ENCODE measurements at places on chromosomes 16 and 17. TPM values are rescaled to one million over a fixed set of nuclear protein-coding genes. Genes with fewer than 3 reads are reported as not detected.

DNA sequence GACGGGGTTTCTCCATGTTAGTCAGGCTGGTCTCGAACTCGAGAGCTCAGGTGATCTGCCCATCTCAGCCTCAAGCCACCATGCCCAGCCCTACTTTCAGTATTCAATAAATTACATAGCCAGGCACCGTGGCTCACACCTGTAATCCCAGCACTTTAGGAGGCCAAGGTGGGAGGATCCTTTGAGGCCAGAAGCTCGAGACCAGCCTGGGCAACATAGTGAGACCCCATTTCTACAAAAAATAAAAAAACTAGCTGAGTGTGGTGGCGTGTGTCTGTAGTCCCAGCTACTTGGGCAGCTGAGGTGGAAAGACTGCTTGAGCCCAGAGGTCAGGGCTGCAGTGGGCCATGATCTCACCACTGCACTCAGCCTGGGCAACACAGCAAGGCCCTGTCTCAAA lies 8.2 kb downstream of the MIEN1 start:
- no peak for DNase-seq

DNA sequence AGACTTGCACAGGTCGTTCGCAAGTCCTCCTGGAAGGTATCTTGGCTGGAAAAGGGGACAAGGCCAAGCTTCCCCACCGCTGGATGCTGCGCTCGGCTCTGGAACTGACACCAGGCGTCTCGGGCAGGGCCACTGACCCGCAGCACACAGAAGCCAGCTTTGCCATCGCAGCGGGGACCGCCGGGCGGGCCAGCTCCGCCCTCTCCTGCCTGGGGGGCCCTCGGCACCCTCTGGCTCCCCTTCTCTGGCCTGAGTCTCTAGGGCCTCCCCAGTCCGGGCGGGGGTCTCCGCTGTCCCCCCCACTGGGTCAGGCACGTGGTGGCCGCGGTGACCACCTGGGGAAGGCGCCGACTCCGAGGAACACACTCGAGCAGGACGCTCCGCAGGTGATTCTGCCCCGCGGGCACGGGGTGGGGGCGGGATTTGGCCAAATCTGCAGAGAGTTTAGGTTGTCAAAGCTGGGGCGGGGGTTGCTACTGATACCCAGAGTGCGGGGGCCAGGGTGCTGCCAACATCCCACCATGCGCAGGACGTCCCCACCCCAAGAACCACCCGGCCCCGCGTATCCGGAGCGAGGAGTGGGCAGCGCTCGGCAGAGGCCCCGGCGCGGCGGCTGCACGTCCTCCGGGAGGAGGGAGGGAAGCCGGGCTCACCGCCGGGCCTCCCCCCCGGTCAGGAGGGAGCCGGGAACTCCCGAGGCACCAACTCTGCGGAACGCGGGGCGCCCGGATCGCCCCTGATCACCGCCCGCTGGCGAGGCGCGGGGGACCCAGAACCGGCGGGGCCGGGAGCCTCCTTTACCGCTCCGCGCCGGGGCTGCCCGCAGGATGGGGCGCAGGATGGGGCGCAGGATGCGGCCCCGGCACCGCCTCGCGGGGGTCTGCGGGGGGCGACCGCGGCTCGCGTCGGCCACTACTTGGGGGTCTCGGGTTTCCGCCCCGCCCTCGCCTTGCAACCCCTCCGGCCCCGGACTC lies 744 bp upstream of the METRNL start:
- DNase-seq: no peak

DNA sequence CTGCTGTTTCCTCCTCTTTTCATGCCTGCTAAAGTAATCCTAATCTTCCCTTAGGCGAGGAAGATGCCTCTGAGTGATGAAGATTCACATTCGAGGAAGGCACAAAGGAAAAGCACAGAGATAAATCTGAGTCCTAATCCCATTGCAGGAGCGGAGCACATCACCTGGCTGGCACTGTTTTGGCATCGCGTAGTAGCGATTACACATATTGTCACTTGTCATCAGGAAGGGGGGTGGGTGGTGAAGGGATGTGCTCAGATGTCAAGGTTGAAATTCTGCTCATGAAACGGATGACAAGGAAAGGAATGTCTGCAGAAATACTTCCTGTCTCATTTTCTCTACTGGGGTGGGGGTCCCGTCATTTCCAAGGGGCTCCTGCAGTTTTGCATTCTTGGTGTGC lies 363.1 kb upstream of the EEF2KMT start:
- no peak for DNase-seq

HYDIN gene
- total RNA-seq: 7.0 TPM

GRCh38 chr16:50857881-50858280 lies 116.0 kb downstream of the CYLD start:
- no peak for DNase-seq

VWA3A gene
- 0.17 TPM for total RNA-seq

- DNase-seq: no peak
Measured at GRCh38 chr16:14292051-14292825, 221.1 kb downstream of the MRTFB start.

GRCh38 chr17:51335006-51335590 lies 74.8 kb downstream of the UTP18 start:
- no peak for DNase-seq

DNA sequence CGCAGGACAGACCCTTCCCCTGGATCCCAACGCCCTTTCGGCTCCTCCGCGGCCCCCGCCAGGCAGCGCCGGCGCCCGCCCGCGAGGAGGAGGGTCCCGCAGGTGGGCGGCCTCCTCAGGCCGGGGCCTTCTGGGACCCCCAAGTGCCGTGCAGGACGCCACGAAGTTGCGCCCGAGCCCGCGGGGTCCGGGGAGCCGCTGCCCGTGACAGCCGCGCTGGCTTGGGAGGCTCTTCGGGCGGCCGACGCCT lies 504 bp downstream of the ERN1 start:
- DNase-seq: no peak

HSF5 gene
- total RNA-seq: 0.10 TPM

DNA sequence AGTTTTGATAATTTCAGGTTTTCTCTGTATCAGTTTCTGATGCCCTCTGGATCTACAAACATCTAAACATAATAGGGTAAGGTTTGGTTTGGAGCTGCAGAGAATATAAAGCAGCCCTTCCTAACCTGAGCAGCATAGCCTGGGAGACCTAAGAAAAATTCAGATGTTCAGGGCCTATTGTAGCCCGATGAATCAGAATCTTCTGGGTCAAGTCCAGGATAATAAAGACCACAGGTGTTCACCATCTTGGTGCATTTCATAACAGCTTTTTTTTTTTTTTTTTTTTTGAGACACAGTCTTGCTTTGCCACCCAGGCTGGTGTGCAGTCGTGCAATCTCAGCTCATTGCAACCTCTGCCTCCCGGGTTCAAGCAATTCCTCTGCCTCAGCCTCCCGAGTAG lies 19.7 kb upstream of the ARHGAP17 start:
- no peak for DNase-seq

DNA sequence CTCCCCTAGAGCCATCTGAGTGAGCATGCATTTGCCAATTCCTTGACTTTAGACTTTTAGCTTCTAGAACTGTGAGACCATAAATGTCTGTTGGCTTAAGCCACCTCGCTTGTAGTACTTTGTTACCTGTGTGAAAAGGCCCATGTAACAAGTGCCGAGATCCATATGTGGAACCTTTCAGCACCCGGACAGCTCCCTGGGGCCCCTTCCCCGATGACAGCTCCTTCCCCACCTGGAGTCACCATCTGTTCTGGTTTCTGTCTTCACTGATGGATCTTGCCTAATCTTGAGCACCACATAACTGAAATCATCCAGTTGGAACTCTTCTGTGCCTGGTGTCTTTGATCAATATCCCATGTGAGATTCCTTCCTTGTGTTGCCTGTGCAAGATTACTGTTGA lies 78.9 kb upstream of the EEF2KMT start:
- no peak for DNase-seq

DNA sequence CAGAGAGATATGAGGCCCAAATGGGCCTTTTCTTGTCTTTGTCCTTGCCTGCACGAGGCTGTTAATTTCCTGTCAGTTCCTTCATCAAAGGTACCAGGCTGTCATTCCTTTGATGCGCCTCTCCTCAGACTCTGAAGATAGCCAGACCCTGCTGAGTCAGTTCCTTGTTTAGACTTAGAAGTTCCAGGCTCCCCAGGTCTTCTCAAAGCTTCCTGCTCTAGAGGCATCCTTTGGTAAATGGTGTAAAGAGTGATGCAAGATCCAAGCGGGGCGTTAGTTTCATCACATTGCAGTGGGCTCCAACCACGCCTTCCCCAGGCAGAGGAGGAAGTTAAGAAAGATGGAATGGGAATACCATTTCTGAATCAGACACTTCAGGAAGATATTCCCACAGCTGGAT lies 4.0 kb upstream of the CDH11 start:
- DNase-seq: no peak

- DNase-seq: no peak
Measured at GRCh38 chr16:27355610-27356009, 41.8 kb downstream of the IL4R start.

RHBDL1 gene
- total RNA-seq: 8.2 TPM

GRCh38 chr16:47947723-47948122 lies 208.1 kb downstream of the ABCC12 start:
- DNase-seq: no peak

DNA sequence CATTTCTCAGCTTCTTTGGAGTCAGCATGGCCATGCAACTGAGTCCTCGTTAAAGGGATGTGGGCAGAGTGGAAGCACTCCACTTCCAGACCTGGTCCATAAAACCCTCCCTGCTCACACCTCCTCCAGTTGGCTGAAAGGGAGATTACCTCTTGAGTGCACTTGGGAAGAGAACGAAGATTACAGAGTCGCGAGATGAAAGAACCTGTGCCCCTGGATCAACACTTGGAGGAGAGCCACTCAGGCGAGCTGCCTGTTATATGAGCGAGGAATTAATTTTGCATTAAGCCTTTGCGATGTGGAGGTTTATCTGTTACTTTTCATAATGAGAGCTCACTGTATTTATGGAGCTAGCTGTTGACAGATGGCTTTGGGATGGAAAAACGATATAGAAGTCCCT lies 147.9 kb downstream of the MAF start:
- no peak for DNase-seq

Measured in glutamatergic neuron (in vitro differentiated cells).